ENCODE measurements at places on chromosomes 2 and 18.

GRCh38 chr2:211900000-211900399, 638.6 kb downstream of the ERBB4 start:
- no peak for DNase-seq

DNA sequence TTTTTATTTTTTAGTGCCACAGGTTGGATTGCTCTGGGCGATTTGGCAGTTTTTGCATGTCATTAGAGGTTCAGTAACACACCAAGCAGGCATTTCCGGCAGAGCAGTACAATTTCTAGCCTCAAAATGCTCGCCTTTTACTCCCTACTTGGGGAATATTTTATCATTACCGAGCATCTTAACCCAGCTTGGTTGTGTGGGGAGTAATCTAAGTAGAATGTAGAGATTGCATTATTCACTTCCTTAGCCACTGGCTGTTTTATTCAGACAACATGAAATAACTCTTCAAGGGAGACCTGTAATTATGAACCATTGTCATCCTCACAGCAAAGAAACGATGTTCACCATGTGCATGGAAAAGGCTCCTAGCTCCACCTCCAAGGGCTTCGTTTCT, 13.1 kb downstream of the GRP start:
- DNase-seq, result peak; percentile 56

DNA sequence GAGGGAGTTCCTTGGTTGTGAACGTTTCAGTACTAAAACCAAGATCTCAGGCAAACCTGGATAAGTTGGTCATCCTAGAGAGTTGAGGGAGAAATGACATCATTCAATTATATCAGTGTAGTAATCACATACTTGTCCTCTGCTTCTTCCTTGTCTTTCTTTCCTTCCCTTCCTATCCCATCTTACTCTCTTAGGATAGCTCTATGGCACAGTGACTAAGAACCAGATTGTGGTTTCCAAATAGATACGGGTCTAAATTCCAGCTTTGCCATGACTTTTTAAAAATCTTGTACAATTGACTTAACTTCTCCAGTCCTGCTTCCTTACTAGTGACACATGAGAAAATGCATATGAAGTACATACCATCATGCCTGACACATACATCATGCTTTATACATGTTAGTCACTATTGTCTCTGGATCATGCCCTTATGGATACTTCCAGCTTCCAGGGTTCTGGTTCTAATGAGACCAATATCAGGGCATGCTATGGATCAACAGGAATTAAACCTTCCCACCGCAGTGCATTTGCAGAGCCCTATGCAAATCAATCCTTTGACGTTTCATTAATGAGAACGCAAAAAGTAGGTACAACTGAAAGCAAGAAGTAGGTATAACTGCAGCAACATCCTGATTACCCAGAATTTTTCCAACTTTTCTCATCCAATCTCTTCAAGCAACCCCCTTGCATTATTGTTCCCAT, 168.0 kb upstream of the KLF7 start:
- no peak for DNase-seq

DNA sequence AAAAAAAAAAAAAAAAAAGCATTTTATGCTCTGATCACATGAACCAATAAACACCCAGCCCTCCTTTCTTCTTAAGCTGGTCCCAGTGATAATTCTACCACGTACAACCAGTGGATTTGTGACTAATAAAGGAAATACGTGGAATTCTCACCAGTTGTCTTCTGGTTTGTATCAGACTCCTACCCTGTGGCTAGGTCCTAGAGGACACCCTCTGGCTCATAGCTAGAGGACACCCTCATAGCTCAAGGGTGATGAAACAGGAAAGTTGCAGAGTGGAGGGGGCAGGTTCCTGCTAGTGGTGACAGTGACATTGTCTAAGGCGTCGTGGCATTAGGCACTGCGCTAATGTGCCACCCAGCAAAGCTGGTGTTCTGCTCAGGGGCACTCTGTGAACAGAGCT, 167.8 kb downstream of the BCL11A start:
- DNase-seq, result no peak

DNA sequence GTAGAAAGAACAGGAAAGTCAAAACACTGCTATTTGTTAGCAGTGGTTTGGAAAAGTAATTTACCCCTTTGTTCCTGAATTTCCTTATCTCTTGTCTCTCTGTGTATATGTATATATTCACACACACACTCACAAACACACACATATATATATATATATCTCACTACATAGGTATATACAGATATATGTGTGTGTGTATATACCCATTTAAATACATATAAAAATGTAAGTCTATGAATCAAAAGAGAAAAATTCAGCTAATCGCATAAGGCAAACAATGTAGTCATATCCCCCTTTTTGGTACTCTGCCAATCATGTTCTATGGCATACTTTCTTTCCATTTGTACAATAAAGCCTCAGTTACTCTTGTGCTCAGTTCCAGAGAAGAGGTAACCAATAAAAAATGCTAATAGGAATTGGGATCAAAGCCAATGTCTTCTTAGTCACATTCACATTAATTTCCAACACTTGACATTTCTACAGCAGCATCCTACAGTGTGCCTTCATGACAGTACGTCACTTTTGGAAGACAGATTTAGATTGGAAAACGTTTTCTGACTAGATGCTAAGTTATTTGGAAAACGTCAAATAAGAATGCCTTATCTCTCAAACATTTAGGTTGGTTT, 94.6 kb downstream of the MC4R start:
- no peak for DNase-seq

GRCh38 chr2:86413296-86414094, 27.7 kb upstream of the KDM3A start:
- no peak for DNase-seq

GRCh38 chr18:36895606-36896005, 66.7 kb downstream of the KIAA1328 start:
- DNase-seq, result no peak

GRCh38 chr18:31721601-31722000, 37.2 kb upstream of the B4GALT6 start:
- no peak for DNase-seq

- DNase-seq, result no peak
Observed at GRCh38 chr2:44918095-44918775, 23.3 kb upstream of the SIX3 start.

DNA sequence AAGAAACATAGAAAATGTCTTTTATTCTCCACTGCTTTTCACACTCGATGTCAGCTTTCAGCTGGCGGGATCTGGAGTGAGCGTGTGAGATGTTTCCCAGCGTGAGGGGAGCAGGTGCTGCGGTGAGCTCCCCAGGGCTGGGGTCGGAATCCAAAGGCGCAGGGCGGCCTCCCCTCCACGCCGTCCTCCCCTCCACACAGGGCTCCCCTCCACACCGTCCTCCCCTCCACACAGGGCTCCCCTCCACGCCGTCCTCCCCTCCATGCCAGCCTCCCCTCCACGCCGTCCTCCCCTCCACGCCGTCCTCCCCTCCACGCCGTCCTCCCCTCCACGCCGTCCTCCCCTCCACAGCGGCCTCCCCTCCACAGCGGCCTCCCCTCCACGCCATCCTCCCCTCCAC, 26.9 kb upstream of the KCNG2 start:
- no peak for DNase-seq

GRCh38 chr2:52732849-52733395, 1034.7 kb upstream of the CHAC2 start:
- DNase-seq, result no peak

GRCh38 chr2:117982376-117983033, 31.4 kb downstream of the CCDC93 start:
- DNase-seq, result no peak

DNA sequence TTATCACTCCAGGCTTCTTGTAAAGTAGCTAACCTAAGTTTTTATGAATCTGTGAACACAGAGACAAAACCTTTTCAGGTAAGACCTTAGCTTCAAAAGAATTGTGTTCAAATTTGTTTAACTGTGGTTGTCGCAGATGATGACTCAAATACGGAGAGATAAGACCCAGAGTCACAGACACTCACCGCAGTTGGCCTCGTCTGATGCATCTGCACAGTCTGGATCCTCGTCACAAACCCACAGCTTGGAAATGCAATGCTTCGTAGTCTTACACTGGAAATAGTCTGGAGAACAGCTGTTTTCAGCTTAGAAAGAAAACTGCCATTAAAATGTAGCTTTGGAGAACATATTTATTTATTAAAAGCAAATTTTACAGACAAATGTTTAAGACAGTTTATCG, 1662.1 kb upstream of the NXPH2 start:
- DNase-seq, result no peak

- no peak for DNase-seq
Observed at GRCh38 chr2:236705295-236706105, 135.9 kb downstream of the ACKR3 start.

GRCh38 chr18:25313268-25313667, 38.7 kb downstream of the ZNF521 start:
- no peak for DNase-seq

- no peak for DNase-seq
Observed at GRCh38 chr2:104863468-104864279, 9.8 kb downstream of the POU3F3 start.

- peak; percentile 25 for DNase-seq
Observed at GRCh38 chr2:201116115-201116958, at the start of gene CFLAR. CFLAR (plus strand) TSS chr2:201116164; CDS start chr2:201129866, 13,702 bp downstream.

GRCh38 chr2:130251535-130251872, 53.3 kb upstream of the TUBA3E start:
- DNase-seq, result no peak

GRCh38 chr2:5020116-5020875, 671.9 kb upstream of the SOX11 start:
- DNase-seq, result no peak

DNA sequence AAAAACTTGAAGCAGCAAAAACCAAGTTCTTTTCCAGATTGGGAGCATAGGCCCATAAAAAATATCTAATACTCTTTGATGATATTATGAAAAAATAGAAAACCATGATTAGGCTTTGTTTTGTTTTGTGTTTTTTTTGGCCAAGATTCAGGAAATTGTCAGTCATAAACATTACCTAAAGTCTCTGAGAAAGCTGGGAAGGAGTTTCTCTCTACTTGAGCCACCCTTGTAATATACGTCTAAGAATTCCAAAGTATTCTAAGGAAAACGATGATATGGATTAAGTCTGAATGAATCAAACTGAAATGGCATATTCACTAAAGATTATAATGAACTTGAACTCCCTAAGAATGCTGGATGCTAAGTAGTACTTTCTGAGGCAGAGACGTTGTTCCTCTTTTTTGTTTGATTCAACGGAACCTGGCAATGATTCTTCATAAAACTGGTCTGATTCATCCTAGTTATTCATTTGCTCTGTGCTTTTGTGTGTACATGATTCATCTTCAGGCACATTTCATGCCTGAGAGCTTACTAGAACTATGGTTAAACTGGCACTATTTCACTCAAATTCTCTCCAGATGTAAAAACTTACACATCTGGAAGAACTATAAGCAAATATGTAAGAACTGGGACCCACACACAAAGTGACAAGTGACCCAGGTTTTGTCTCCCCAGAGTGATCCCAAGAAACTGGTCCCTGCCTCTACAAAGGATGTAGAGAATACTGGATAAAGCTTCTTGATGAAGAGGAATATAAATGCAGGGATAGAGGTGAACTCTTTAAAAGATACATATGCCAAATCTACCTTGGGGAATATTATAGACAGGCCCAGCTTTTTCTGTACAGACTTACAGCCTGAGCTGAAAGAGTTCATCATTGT, 159.7 kb downstream of the DOCK10 start:
- DNase-seq, result peak; percentile 69

GRCh38 chr18:76923485-76924085, 101.2 kb downstream of the ZNF236 start:
- no peak for DNase-seq

DNA sequence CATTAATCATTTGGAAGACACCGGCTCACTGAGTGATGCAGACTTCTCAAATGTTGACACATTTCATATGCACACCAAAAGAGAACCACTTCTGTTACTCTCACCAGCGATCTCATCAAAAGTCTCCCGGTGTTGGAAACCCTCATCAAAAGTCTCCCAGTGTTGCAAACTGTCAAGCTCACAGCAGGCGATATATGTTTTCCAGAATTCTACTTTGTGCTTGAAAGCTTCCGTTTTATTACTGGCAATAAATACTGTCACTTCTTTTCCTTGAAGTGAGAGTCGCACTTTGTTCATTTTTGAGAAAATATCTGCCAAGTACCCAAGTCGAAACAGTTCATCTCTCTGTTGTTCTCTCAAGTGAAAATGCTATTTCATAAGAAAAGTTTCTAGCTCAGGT, 20.5 kb downstream of the MLPH start:
- DNase-seq, result no peak

DNA sequence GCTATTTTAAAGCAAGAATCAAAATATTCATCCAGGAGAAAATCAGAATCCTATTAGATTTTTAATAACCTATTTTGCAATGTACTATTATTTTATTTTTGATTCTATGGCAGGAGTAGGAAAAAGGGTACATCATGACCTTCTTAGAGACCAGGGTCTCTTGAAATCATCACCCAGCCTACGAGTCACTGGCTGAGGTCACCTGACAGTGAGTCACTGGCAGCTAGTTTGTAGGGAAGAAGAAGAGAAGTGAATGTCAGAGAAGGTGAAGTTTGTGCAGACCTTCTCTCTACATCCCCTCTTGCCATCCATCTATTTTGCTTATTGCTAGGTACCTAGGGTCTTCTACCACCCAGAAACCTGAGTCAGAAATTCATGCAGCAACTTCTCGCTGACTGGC, 144.2 kb downstream of the ALK start:
- no peak for DNase-seq

DNA sequence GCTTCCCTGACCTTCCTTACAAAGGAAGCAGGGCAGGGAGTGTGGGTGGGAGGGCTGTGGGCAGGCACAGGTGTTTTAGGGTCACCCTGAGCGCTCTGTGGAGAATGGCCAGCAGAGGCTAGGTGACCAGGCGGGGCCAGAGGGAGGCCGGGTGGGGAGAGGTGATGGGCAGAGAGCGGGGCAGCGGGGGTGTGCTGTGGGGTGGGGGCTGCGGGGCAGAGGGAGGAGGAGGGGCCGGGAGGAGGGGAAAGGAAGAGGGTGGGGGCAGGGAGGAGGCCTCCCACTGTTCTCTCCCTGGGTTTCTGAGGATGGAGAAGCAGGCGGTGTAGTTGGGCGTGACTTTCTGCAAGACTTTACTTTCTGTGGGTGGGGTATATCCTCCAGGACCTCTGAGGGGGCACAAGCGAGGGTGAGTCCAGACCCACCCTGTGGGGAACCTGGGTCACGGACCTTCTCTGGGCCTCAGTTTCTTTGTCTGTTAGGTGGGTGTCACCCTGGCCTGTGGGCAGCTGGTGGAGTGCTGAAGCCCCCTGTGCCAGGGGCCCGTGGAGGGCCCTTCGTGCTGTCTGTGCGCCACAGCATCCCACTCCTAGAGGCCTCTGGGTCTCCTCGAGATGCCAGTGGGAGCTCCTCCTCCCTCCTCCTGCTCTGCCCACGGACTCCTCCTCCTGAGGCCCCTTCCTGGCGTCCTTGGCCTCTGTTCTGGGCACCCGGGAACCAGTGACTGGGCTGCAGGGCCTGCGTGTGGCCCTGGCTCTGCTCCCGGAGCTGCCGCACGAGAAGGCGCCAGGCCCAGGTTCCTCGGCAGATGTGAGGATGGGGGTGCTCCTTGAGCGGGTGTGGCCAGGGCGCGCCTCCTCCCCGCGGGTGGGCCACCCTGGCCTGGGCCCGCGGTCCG, 6.3 kb upstream of the NEU4 start:
- no peak for DNase-seq
